ENCODE measurements at places on chromosomes 13 and 19. TPM values are rescaled to one million over a fixed set of nuclear protein-coding genes. Genes with fewer than 3 reads are reported as not detected.
A peak's percentile ranks its signal among the peaks of the same experiment; 100 is the strongest.

GRCh38 chr19:46954502-46954992 is 65.1 kb upstream of the NPAS1 start:
- H3K27ac ChIP-seq = peak overlapping the region; percentile 92
- no peaks in the 10 kb centered on the region for H3K27me3 ChIP-seq
- H3K36me3 ChIP-seq = peaks cover 27% of the 10 kb centered on the region
- H3K4me1 ChIP-seq = peaks cover 69% of the 10 kb centered on the region

SERP2 gene
- total RNA-seq = 0.25 TPM

- H3K27me3 ChIP-seq = no peaks in the 10 kb centered on the region
- peak overlapping the region; percentile 92 for H3K4me3 ChIP-seq
- peak overlapping the region; percentile 72 for H3K27ac ChIP-seq
- H3K4me1 ChIP-seq = peaks cover 36% of the 10 kb centered on the region
- no peak for DNase-seq
- H3K36me3 ChIP-seq = peaks cover 26% of the 10 kb centered on the region
Observed at GRCh38 chr19:17720440-17720839, 1.2 kb downstream of the MAP1S start.

- no peaks in the 10 kb centered on the region for H3K27me3 ChIP-seq
Observed at GRCh38 chr19:23867895-23868294, 46.8 kb upstream of the ZNF726 start.

CD177 gene
- not detected for total RNA-seq

- H3K4me1 ChIP-seq = peaks cover 31% of the 10 kb centered on the region
- no peaks in the 10 kb centered on the region for H3K36me3 ChIP-seq
- no peak overlapping the region for H3K27ac ChIP-seq
- peak overlapping the region; percentile 14 for H3K4me3 ChIP-seq
Observed at GRCh38 chr19:16283210-16284061, 41.2 kb upstream of the KLF2 start.

DNA sequence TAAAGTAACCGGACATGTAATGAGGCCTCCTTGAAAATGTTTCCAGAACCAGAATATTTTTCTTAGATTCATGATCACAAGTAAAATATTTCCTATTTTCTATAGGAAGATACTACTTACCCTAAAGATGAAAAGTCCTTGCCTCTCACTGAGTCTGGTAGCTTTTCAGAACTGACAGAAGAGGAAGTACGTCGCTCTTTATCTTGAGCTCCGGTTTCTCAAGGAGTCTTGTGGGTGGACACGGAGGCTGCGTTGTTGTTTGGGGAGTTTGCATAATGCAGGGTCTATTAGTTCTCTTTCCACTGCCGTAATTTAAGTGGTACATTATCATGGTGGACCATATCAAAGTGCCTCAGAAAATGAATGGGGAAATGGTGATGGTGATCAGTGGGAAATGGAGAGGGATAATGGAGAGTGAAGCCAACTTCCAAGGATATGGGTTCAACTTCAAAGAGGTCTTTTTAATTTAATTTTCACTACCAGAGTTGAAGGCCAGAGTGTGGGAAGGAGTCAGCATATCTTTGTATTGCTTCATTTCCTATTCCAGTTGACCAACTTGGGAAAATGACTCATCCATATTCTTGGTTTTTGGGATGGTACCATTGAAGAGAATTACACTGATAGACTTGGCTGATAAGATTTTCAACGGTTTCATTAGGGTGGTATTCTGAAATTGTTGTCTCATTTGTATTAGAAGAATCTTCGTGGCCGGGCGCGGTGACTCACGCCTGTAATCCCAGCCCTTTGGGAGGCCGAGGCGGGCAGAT is 23.4 kb downstream of the MBD3L2B start:
- peak overlapping the region; percentile 22 for H3K4me3 ChIP-seq
- H3K4me1 ChIP-seq = peaks cover 8% of the 10 kb centered on the region
- H3K36me3 ChIP-seq = peaks cover 8% of the 10 kb centered on the region
- H3K27me3 ChIP-seq = peaks cover 4% of the 10 kb centered on the region
- no peak overlapping the region for H3K27ac ChIP-seq
- no peak for DNase-seq

DNA sequence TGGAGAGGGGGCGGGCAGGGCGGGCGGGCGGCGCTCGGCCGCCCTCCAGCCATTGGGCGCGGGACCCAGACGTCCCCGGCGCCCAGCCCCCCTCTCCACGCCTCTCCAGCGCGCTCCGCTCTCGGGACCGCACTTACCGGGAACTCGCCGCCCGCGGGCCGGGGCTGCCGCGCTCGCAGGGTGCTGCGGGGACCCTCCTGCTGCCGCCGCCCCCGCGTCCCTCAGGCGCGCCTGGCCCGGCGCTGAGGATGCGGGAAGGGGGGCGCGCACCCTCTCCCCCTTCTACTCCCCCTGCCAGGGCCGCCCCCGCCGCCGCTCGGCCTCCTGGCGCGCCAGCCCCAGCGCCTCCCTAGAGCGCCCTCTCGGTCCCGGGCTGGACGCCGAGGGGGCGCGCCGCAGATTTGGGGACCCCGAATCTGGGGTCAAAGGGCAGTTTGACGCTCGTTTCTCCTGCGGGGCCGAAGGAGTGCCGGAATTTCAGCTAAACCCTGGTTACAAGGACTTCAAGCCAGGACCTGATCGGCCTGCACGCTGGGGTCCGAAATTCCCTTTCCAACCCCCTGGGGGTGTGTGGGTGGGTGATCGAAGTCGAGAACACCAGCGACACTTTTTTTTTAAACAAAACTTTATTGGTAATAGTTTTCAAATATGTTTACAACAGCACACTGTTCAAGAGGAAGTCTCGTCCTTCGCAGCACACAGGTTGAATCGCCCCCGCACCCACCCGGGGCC is 696 bp upstream of the SAMD1 start:
- H3K4me3 ChIP-seq = peak overlapping the region; percentile 99
- peak; percentile 58 for DNase-seq
- H3K27me3 ChIP-seq = no peaks in the 10 kb centered on the region
- peaks cover 11% of the 10 kb centered on the region for H3K4me1 ChIP-seq
- peaks cover 49% of the 10 kb centered on the region for H3K36me3 ChIP-seq
- H3K27ac ChIP-seq = peak overlapping the region; percentile 99

GRCh38 chr19:7973883-7974282 is 30.4 kb upstream of the TIMM44 start:
- no peak for DNase-seq
- H3K4me3 ChIP-seq = no peak overlapping the region
- H3K27ac ChIP-seq = no peak overlapping the region
- no peaks in the 10 kb centered on the region for H3K4me1 ChIP-seq
- no peaks in the 10 kb centered on the region for H3K27me3 ChIP-seq

GRCh38 chr13:48449656-48450055 is 36.7 kb upstream of the LPAR6 start:
- H3K4me1 ChIP-seq = peaks cover 30% of the 10 kb centered on the region
- DNase-seq = no peak
- H3K4me3 ChIP-seq = no peak overlapping the region
- no peaks in the 10 kb centered on the region for H3K27me3 ChIP-seq
- H3K36me3 ChIP-seq = peaks cover 55% of the 10 kb centered on the region

CFAP97D2 gene
- total RNA-seq = not detected

GRCh38 chr13:107210723-107211030 is 642.7 kb upstream of the ARGLU1 start:
- no peaks in the 10 kb centered on the region for H3K4me1 ChIP-seq
- H3K27me3 ChIP-seq = no peaks in the 10 kb centered on the region
- no peak overlapping the region for H3K4me3 ChIP-seq
- DNase-seq = no peak
- H3K27ac ChIP-seq = no peak overlapping the region
- no peaks in the 10 kb centered on the region for H3K36me3 ChIP-seq

DNA sequence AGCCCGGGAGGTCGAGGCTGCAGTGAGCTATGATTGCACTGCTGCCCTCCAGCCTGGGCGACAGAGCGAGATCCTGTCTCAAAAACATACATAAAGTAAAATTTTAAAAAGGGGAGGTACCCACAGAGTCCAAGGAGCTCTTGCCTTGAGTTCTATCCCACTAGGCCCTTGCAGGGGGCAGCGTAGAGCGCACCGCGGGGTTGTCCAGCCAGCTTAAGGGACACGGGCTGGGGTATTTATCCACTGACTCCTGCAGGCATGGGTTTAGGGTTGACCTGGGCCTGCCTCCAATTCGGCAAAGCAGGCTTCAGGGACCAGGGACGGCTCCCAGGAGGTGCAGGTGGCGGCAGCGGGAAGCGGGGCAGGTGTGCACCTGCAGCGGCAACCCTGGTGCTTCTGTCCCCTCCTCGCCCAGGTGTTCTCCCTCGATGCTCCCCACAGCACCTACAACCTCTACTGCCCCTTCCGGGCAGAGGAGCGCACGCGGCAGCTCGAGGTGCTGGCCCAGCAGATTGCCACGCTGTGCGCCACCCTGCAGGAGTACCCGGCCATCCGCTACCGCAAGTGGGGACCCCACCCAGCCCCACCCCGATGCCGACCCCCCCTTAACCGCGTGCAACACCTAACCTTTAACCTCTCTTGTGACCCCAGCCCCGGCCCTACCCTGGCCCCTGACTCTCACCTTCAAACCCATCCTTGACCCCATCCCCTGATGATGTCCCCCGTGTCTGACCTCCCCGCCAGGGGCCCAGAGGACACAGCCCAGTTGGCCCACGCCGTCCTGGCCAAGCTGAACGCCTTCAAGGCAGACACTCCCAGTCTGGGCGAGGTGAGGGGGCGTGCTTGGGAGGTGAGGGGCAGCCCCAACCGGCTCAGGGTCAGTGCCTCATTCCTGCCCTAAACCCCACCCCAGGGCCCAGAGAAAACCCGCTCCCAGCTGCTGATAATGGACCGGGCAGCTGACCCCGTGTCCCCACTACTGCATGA is 4.7 kb downstream of the STXBP2 start:
- peaks cover 14% of the 10 kb centered on the region for H3K4me1 ChIP-seq
- DNase-seq = no peak
- H3K27ac ChIP-seq = no peak overlapping the region
- no peak overlapping the region for H3K4me3 ChIP-seq
- no peaks in the 10 kb centered on the region for H3K27me3 ChIP-seq

DNA sequence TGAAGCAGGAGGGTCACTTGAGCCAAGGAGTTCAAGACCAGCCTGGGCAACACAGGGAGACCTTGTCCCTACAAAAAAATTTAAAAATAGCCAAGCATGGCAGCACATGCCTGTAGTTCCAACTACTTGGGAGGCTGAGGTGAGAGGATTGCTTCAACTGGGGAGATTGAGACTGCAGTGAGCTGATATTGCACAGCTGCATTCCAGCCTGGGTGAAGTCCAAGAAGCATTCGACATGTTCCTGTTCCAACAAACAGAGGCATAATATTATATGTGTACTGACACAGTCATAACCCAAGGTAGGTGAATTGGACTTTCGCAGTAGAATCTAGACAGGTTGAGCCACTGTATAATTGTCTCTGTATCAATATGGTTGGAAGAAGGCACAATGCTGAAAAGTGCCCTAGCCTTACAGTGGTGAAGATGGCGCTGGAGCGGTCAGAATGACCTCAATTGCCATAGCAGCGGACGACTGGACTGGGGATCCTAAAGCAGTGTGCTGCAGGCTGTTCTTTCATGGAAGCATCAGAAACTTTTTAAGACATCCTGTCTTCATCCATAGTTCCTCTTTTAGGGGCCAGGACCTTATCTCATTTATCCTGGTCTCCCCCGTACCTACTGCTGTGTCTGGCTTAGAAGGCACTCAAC is 112.0 kb upstream of the CLDN10 start:
- DNase-seq = no peak
- no peaks in the 10 kb centered on the region for H3K36me3 ChIP-seq
- no peaks in the 10 kb centered on the region for H3K4me1 ChIP-seq
- H3K4me3 ChIP-seq = no peak overlapping the region
- H3K27me3 ChIP-seq = no peaks in the 10 kb centered on the region
- H3K27ac ChIP-seq = no peak overlapping the region

NKPD1 gene
- total RNA-seq = 0.09 TPM

SYCN gene
- not detected for total RNA-seq

GRCh38 chr19:49528211-49528771 is 488 bp downstream of the RCN3 start:
- no peak for DNase-seq
- H3K4me3 ChIP-seq = peak overlapping the region; percentile 42
- H3K36me3 ChIP-seq = no peaks in the 10 kb centered on the region
- H3K27ac ChIP-seq = peak overlapping the region; percentile 33
- peaks cover 14% of the 10 kb centered on the region for H3K4me1 ChIP-seq

FXYD1 gene
- total RNA-seq = 0.71 TPM

- no peaks in the 10 kb centered on the region for H3K36me3 ChIP-seq
- H3K4me3 ChIP-seq = no peak overlapping the region
- peaks cover 14% of the 10 kb centered on the region for H3K4me1 ChIP-seq
- no peak for DNase-seq
Observed at GRCh38 chr13:36862002-36862685, 43.1 kb downstream of the RFXAP start.

GRCh38 chr13:38417727-38418126 is 68.1 kb downstream of the UFM1 start:
- no peak for DNase-seq
- H3K36me3 ChIP-seq = no peaks in the 10 kb centered on the region
- H3K4me1 ChIP-seq = peaks cover 4% of the 10 kb centered on the region
- H3K4me3 ChIP-seq = no peak overlapping the region
- no peak overlapping the region for H3K27ac ChIP-seq
- H3K27me3 ChIP-seq = peaks cover 3% of the 10 kb centered on the region

DNA sequence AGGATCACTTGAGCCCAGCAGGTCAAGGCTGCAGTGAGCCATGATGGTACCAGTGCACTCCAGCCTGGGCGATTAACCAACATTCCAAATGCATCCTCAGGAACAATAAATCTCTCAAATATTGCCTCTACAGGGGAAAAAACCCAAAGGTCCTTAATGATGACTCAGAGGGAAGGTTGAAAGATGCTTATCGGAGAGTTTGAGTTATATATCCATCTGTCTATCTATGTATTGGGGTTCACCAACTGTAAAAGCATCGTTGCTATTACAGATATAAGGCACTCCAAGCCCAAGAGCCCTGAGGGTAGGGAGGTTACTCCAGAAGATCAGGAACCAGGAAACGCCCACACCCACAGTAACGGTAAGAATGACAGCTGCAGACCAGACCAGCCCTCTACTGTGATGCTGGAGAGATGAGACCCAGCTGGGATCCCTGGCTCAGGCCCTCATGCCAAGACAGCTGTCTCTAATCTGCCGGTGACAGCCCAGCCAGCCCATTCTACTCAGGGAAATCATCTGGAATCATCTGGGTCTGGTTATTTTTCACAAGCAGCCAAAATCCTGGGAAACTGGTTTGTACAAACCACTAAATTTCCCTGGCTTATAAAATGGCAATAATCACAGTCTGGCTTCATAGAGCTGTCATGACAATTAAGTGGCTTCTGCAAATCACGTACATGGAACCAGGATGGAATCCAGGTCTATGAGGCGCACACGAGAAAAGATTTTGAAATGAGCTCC is 23.8 kb downstream of the TEX101 start:
- DNase-seq = no peak
- peaks cover 22% of the 10 kb centered on the region for H3K4me1 ChIP-seq
- no peaks in the 10 kb centered on the region for H3K27me3 ChIP-seq
- H3K4me3 ChIP-seq = no peak overlapping the region

Data from activated T-helper 2 cell treated with anti-CD3 and anti-CD28 coated beads, Interferon-gamma antibody, Interleukin-2, Interleukin-4, amounts not matched to agents 10 μg/mL and 5 μg/mL and 100 μg/mL, durations not matched to agents 14 hours and 24 hours and 36 hours (primary cell).